ENCODE measurements at places on chromosomes 2 and 18.

- DNase-seq: no peak
Observed at GRCh38 chr2:177998006-177998405, 74.6 kb downstream of the PDE11A start.

GRCh38 chr18:13471198-13471845 lies 252.8 kb downstream of the LDLRAD4 start:
- DNase-seq: no peak

- DNase-seq: no peak
Observed at GRCh38 chr18:36064027-36064808, 3.1 kb downstream of the RPRD1A start.

DNA sequence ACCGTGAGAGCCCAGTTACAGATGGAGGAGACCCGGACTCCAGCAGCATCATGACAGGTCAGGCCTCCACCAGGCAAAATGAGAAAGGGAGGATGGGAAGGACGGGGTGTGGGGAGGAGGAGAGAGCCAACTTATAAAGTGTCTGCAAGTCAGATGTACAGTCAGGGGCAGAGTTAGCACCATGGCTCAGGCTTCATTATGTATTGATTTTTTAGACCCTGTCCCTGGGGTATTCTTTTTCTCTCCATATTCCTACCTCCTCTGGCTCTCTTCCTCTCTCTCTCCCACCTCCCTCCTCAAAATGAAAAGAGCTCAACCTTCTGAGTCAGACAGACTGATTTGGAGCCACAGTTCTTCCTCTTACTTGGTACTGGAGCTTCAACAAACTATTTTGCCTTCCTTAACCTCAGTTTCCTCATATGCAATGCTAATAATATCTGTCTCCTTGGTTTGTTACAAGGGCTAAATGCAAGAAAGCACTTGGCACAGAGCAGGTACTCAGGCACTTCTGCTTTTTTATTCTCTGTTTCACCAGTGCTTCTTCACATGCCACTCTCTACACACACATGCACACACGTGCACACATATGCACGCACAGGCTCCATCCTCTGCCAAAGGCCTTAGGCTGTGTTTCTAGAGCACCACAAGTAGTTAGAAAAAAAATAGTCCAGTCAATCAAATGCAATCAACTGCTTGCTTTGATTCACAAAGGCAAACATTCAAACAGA lies 92.3 kb upstream of the PKDCC start:
- no peak for DNase-seq

DNA sequence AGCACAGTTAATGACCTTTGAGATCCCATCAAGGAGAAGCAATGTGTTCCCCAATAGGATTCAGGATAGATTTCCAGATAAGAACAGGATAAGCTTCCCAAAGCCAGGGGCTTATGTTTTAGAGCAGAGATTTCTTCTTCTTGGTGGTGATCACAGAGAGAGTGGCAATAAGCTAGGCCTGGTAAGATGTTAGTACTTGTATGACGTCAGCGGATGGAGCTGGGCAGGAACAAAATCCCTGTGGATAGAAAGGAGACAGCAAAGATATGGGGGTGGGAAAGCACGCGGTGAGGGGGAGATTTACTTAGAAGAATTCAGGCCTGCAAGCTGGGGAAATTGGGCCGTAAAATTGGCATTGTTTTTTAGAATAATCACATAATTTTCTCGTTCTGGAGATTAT lies 323.0 kb downstream of the MTX2 start:
- no peak for DNase-seq

GRCh38 chr2:111035830-111036441 lies 84.8 kb upstream of the BCL2L11 start:
- DNase-seq: no peak

GRCh38 chr2:219131327-219131726 lies 29.3 kb downstream of the NHEJ1 start:
- no peak for DNase-seq

GRCh38 chr18:24198461-24198860 lies 59.6 kb downstream of the CABYR start:
- DNase-seq: no peak

GRCh38 chr2:20930928-20931327 lies 108.0 kb upstream of the LDAH start:
- DNase-seq: no peak

GRCh38 chr18:63779386-63779785 lies 4.2 kb downstream of the SERPINB7 start:
- DNase-seq: no peak

- no peak for DNase-seq
Observed at GRCh38 chr2:69694894-69695849, 46.8 kb upstream of the ANXA4 start.

DNA sequence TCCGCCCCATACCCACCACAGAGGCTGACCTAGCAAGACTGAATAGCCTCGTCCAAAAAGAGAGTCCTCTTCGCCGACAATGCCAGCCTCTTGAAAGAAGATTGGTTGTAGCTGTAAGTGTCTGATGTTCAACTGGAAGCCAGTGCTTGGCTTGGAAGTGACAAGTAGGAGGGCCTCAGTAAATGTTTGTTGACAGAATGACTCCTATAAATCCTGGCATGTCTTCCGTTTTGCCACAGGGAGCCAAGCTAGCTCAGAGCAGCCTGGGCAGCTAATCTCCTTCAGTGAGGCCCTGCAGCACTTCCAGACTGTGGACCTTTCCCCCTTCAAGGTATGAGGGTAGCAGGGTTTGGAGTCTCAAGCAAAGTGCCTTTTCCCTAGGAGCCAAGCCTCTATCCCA lies 14.9 kb downstream of the ELMOD3 start:
- no peak for DNase-seq

DNA sequence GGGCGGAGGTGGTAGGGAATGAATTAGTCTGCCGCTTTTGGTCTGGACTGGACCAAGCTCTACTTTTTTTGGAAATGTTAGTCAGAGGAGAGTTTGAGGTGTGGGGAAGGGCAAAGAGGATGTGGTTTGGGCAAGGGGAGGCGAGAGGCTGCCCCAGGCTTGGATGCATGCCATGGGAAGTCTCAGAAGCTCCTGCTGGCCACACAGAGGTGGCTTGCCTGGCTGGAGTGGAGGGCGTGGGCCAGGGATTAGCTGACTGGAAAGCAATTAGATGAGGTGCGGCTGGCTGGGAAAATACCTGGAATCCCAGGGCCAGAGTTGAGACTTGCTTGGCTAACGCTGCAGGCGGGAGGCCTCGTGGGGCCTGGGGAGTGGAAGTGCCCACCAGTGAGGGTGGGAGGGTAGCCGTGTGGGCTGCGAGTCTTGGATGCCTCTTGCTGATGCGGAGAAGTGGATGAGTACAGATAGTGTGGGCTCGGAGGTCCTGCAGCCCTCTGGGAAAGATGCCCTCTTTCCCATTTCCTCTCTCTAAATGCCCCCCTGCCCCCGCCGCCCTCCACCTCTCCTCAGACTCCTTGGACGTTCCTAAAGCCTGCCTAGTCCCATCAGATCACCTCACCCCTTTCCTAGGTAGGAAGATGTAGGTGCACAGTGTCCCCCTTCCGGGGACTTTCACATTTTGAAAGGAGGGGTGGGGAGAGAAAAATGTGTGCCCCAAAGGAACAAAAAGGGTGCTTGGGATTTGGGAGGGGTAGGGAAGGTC lies 117.6 kb downstream of the SMAD7 start:
- no peak for DNase-seq

DNA sequence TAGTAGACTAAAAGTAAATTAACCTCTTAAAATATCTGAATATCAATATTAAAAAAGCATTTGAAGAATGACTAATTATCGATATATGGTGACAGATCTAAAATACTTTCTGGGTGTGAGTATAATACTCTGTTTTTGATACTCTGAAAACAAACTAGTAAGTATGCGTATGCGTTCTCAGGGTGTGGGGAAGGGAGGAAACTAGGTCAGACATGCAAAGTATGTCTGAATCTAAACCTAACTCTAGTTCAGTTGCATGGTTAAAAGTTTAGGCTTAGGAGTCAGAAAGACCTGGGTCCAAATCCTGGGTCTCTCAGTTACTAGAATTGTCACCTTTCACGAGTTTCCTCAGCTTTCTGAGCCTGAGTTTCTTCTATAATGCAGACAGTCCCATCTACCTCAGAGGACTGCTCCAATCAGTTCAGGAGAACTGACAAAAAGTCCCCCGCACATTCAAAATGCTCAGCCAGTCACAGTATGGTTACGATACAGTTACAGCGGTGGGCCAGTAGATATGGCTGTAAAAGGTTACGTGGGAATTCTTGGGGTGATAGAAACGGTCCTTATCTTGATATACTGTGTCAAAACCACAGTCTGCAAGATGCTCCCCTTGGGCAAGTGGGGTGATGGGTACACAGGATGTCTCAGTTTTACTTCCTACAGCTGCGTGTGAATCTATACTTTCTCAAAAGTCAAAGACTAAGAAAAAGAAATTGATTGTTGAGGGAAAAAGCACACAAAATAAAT lies 29.2 kb downstream of the UNC50 start:
- DNase-seq: no peak

- no peak for DNase-seq
Observed at GRCh38 chr2:108591163-108591562, 56.9 kb downstream of the LIMS1 start.

DNA sequence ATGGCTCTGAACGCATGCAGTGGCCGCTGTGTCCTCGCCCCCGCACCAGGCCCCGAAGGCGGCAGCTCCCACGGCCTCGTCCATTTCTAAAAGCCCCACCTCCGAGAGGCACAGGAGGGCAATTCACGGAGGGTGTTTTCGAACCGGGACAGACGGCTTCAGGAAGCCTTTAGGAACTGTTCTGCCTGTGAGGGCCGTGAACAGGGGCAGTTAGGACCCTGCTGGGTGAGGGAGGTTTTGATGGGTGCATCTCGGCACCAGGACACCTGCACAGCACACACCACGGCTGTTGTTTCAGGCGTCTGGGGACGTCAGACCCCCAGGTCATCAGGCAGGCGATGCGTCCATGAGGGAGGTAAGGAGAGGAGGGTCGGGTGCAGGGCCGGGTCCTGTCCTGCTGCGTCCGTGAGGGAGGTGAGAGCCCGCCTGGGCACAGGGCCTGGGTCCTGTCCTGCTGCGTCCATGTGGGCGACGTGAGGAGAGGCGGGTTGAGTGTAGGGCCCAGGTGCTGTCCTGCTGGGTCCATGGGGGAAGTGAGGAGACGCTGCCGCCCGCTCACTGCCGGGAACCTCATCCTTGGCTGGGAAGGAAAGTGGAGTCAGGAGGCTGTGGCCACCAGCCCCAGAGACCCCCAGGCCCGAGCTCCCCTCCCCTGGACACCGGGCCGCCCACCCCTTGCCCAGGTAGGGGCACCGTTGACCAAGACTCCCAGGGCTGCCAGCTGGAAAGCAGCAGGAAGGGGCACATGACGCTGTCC lies 25.5 kb upstream of the KCNG2 start:
- no peak for DNase-seq

- DNase-seq: no peak
Observed at GRCh38 chr2:226693521-226693920, 106.1 kb downstream of the IRS1 start.

GRCh38 chr2:200158647-200159356 lies 147.7 kb upstream of the SPATS2L start:
- no peak for DNase-seq

DNA sequence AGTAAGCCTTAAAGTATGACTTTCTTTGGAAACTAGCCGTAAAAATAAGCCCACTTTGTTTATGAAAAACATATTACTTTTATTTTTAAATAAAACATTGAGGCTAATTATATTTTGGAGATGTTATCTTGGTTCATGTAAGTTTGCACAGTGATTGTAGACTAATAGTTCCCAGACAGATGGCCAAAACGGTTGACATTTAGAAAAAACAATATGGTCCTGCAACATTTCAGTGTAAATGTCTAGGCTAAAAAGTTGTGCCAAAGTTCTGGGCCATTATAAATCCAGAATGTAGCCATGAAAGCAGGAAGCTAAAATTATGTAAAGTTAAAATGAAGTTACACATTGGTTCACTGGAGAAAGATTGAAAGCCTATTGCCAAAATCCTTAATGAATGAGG lies 43.6 kb downstream of the SLC5A7 start:
- DNase-seq: no peak

GRCh38 chr2:2642906-2643890 lies 312.1 kb upstream of the MYT1L start:
- no peak for DNase-seq

GRCh38 chr2:58146707-58147106 lies 94.4 kb downstream of the FANCL start:
- no peak for DNase-seq

GRCh38 chr2:120568975-120569268 lies 166.7 kb upstream of the GLI2 start:
- DNase-seq: no peak

DNA sequence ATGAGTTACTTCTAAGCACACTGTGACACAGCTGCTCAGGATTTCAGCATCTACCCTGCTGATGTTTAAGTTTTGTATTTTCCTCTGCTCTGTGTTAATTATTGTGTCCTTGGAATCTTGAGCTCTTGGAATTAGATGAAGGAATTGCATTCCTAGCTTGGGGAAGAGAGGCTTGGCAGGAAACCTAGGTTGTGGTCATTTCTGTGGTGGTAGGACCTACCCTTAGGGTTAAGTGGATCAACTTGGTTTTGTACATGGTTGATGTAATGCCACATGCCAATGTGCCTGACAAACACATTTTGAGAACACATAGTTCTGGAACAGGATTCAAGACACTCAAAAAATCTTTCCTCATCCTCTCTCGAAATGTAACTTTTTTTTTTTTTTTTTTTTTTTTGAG lies 264.5 kb upstream of the MEX3C start:
- no peak for DNase-seq

- DNase-seq: no peak
Observed at GRCh38 chr18:7273301-7273921, 42.5 kb downstream of the LRRC30 start.

- DNase-seq: no peak
Observed at GRCh38 chr2:203637471-203638167, 68.8 kb upstream of the CD28 start.

- no peak for DNase-seq
Observed at GRCh38 chr2:33785201-33786106, 186.4 kb upstream of the FAM98A start.

- DNase-seq: no peak
Observed at GRCh38 chr2:86039178-86039962, 66.3 kb downstream of the POLR1A start.

DNA sequence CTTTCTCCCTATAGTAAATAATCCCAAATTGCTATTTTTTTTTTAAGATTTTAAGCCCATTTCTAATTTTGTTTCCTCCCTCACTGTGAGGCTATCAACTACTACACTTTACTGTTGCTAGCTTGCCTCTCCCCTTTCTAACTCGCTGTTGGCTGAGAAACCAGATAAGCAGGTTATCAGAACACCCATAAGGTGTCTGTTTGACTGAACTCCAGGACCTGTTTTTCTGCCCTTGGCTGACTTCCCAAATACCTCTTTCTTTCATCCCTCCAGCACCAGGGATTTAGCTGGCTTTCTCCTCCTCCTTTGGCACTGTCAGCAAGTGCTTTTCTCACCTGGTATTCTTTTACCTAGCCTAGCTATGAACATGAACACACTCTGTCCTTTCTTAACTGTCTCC lies 11.1 kb downstream of the TRAK2 start:
- DNase-seq: no peak

DNA sequence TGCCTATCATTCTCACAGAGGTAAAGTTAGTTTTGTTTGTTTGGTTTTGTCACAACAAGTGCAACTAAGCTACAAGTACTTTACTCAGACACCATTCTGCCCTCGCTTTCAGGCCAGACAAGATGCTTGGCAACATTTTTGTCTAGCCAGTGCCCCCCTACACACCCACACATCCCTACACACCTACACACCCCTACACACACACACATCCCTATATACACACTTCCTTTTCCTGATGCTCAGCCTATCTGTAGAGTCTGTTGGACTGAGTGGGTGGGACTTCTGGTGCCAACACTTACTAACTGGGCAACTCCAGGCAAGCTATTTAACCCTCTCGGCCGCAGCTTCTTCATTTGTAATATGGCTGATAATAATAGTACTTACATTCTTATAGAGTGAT lies 161.4 kb downstream of the ALK start:
- DNase-seq: no peak
